CD4-positive, alpha-beta T cell treated with Interleukin-4 for 1 hour (primary cell): ENCODE measurements at places on chromosomes 3 and 15.

GRCh38 chr15:63063877-63064409, 21.4 kb downstream of the TPM1 start:
- no peak for DNase-seq

DNA sequence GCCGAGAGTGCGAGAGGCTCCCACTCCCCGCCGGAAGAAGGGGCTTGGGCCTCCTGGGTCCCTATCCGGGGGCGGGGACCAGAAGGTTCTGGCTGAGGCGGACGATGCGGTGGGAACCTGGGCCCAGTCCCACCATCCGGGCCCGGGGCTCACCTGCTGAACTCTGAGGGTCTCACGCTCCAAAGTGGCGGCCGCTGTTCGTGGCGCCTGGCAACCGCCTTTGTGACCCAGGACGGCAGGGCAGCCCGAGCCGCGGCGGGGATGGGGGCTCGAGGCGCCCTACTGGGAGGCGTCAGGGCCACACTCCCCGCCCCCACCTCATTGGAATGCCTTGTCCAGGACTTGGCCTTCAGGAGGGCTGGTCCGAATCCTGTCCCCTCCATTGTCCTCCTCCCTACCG, at the start of gene FANCD2OS:
Gene FANCD2OS, minus strand, starts transcription at position 165 of the 400 bp plus-strand sequence. CDS start 3,481 bp downstream, outside the sequence.
- no peak for DNase-seq

GRCh38 chr15:80173022-80173759, 20.4 kb downstream of the FAH start:
- peak; percentile 69 for DNase-seq

GRCh38 chr15:96807361-96807760, 476.9 kb downstream of the NR2F2 start:
- DNase-seq = no peak
